ENCODE measurements at places on chromosomes 5 and 9.
A peak's percentile ranks its signal among the peaks of the same experiment; 100 is the strongest.

- DNase-seq, result no peak
These were observed 12.2 kb upstream of the SLC22A4 start for GRCh38 chr5:132281856-132282614.

GRCh38 chr9:19642256-19642655 lies 146.6 kb downstream of the SLC24A2 start:
- no peak for DNase-seq

GRCh38 chr5:96640696-96641095 lies 21.5 kb upstream of the CAST start:
- DNase-seq, result no peak

DNA sequence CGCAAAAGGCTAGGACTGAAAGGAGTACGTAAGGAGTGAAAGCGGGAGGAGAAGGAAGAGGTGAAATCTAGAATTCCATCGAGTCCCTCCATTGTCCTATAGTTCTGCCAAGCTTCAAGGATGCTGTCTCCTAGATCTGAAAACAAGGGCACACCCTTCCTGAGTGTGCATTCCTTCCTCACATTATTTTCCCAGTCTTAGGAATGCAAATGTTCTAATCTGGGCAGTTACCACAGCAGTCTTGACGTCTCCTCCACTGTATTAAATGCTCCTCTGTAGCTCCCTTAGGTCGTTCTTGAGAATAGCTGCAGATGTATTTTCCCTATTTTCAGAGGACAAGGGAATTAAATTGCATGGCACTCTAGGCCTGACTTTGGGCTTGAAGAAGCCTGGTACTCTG lies 127.6 kb downstream of the SLIT3 start:
- no peak for DNase-seq

DNA sequence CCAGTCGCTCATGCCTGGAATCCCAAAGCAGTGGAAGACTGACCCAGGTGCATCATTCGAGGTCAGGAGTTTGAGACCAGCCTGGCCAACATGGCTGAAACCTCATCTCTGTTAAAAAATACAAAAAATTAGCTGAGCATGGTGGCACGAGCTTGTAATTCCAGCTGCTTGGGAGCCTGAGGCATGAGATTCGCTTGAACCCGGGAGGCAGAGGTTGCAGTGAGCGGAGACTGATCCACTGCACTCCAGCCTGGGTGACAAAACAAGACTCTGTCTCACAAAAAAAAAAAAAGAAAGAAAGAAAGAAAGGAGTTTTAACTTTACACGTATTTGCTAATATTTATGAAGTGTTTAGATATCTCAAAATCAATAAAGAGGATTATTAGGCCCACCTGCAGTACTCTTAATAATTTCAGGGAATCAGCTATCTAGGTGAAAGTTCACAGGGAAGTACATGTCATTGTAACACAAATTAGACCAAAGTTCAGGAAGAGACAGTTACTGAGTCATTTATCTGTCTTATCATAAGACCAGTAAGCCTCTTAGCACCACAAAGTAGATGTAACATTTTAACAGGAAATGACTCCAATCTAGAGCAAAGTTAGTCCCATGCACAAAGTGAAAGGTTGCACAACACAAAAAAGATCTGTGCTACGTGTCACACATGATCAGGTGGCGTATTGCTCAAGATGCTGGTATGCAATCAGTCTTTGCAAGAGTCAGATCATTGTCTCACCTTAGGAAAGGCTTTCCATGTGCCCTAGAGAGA lies 34.1 kb upstream of the PLIN2 start:
- no peak for DNase-seq

DNA sequence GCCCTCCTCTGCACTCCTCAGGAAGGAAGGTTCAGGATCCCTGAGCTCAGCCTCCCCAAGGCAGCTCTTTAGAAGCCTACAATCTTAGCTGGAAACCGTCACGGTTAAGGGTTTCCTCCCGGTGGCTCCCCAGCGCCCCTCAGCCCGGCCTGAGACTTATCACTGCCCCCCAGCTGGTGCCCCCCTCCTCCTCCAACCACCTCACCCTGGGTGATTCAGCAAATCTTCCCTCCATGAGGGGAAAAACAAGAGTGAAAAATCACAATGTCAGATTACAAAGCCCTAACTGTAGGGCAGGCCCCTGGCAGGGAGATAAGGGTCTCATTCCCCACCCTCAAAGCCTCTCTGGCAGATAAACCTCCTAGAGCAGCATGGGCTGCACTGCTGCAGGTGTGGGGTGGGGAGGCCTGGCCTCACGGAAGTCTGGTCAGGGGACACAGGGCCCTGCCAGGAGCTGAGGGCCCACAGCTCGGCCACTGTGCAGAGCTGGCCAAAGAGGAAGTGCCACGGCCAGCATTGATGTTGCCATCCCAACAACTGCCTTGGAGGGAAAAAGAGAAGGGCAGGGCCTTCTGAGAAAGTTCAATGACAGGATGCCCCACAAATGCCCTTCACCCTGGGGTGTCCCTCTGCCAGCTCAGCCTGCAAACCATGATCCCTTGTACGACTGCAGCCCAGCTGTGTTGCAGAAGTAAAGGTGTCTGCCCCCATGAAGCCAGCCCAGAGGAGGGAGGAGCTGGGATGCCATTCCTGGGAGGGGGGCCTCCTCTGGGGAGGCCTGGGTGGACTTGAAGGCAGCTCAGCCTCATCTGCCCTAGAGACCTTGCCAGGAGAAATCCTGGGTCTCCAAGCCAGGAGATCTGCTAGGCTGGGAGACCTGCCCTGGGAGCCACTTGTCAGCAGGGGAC lies 25.9 kb downstream of the GFI1B start:
- no peak for DNase-seq

DNA sequence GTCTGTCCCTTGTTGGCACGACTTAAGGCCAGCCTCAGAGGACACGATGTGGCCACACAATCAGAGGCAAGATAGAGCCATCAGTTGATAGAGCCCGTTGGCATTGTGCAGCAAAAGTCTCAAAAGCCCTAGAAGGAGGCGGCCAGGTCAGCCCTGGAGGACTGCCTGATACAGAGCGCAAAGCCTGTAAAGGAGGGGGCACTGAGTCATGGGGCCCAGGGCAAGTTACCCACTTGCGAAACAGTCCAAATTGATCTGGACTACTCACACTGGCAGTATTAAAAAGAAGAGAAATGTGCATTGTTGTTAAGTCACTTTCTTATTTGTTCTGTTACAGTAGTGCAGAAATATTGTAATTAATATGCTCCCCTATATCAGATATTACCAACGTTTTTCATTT lies 51.5 kb downstream of the KLF9 start:
- DNase-seq, result no peak

DNA sequence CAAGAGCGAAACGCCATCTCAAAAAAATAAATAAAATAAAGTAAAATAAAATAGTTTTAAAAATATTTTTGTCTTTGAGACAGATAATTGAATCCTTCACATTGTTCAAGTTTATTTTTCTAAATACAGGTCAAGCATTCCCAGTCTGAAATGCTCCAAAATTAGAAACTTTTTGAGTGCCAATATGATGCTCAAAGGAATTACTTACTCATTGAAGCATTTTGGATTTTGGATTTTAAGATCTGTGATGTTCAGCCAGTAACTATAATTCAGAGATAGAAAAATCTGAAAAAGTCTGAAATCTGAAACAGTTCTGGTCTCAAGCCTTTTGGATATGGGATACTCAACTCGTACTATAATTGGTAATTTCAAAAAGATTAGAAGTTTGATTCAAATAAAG lies 39.8 kb downstream of the RBM27 start:
- DNase-seq, result no peak

- no peak for DNase-seq
These were observed 40.0 kb upstream of the ABL1 start for GRCh38 chr9:130794923-130795495.

- no peak for DNase-seq
These were observed 61.6 kb downstream of the FNBP1 start for GRCh38 chr9:129981180-129981907.

DNA sequence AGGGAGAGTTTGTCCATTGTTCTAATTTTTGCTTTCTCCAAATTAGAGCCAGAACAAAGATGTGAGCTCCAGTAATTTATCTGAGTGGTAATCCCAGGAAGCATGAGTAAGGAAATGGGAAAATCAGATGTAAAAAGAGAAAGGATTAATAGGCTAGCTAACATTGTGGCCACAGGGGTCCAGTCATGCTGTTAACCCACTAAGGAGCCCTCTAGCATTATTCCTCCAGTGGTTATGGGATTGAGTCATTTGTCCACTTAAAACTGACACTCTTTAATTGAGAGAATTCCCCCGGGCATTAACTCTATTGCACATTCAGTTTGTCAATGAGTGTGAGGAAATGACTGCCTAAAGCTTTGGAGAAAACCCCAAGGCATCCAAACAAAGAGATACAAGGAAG lies 700.3 kb upstream of the TYRP1 start:
- no peak for DNase-seq

GRCh38 chr9:30677221-30677620 lies 1707.2 kb upstream of the ACO1 start:
- DNase-seq, result no peak

GRCh38 chr9:108290839-108291585 lies 564.8 kb downstream of the ACTL7B start:
- DNase-seq, result no peak

DNA sequence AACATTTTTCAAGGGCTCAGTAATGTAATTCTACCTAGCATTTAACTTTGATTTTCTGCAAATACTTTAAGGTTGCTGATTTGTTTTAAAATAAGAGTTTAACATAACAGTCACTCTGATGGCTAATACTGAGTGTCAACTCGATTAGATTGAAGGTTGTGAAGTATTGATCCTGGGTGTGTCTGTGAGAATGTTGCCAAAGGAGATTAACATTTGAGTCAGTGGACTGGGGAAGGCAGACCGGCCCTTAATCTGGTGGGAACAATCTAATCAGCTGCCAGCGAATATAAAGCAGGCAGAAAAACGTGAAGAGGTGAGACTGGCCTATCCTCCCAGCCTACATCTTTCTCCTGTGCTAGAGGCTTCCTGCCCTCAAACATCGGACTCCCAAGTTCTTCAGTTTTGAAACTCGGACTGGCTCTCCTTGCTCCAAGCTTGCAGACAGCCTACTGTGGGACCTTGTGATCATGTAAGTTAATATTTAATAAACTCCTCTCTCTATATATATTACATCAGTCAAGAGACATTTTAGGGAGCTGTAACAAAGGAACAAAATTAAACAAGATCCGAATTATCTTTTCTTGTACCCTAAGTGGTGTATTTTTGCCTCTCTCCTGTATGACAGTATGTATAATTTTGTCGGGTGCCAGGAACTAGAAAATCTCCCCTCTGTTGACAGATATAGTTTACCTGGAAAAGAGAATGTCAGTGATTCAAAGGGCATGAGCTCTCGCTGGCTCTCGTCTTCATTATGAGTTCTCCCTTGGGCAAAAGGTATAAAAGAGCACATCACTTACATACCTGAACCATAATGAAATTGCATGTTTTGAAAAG lies 576.1 kb downstream of the LRRC70 start:
- DNase-seq, result no peak

DNA sequence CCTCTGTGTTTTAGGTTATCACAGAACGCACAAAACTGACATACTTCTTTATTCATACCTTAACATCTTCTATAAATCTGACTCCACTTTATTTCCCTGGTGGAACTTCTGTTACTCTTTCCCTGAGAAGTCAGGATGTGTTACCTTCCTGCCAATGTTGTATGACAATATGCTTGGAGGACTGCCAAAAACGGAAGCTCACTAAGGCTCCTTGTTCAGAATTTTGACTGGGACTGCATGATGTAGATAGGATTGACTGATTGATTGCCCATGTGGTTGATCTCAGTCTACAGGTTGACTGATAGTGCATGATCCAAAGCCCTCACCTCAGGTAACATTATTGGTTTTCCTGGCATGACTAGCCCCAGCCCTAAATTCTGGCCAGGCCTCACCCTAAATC lies 319.4 kb downstream of the TLR4 start:
- DNase-seq, result no peak

DNA sequence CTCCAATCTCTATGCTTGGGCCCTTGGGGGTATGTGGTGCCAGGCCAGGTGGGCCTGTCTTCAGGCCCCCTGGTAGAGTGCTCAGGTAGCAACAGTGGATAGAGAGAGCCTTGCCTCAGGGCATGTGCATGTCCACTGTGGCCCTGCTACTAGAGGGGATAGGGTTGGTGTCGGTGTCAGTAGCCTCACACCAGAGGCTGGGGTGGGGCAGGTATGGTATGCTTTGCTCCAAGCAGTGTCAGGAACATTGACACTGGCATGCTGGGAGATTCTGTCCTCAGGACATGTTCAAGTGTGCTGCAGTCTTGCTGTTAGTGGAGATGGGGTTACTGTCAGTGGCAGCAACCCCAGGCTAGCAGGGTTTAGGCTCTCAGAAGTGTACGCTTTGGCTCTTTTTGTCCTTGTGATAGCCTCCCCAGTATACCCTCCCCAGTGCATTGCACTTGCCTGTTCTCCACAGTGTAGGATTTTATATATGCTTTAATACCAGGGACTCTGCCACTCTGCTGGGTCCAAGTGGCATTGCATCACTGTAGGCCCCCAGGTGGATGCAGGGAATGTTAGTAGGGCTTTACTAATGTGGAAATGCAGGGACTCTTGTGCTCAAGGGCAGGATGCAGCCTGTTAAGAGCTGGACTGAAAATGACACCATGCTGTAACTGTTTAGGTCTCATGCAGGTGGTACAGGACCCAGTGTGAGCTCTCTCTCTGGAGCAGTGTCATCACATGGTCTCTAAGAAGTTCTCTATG lies 21.6 kb downstream of the RIC1 start:
- no peak for DNase-seq

DNA sequence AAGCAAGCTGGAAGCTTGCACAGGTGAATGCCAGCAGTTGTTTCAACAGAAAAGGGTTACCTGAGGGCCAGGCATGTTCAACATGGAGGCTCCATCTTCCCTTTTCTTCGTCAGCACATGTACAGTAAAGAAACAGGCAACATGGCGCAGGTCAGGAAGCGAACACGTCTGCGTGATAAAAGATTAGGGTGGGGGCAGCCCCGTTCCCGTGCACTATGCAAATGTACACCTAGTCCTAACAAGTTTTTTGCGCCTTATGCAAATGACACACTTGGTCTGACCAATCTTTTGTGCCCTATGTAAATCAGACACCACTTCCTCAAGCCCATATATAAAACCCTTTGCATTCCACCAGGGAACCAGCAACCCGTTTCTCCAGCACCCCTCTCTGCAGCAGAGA lies 452.1 kb upstream of the PTPRD start:
- peak; percentile 95 for DNase-seq

DNA sequence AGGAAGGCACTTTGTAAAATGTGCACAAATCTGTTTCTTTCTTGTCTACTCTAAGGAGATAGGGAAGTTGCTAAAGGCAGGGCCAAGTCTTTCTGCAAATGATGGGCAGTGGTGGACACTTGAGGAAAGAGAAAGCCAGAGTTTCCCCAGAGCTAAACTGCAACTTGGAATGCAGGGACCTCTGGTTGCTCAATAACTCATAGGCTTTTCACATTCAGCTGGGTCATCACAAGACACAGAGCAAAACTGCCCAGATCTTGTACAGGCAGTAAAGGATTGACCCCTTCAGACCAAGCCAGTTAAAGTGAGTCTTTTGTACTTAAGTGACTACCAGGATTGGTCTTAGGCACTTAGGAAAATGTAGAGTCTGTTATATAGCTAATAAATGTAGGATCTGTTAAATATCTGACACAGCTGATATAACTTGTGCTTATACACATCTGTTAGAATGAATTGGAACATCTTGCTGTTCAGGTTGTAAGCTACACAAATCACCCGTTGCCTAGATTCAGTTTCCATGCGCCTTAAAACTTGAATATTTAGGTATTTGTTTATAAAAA lies 13.5 kb upstream of the AGXT2 start:
- DNase-seq, result no peak
